ENCODE measurements at places on chromosomes 3 and 15.

GRCh38 chr3:32148351-32148750 lies 41.9 kb downstream of the GPD1L start:
- DNase-seq = no peak

DNA sequence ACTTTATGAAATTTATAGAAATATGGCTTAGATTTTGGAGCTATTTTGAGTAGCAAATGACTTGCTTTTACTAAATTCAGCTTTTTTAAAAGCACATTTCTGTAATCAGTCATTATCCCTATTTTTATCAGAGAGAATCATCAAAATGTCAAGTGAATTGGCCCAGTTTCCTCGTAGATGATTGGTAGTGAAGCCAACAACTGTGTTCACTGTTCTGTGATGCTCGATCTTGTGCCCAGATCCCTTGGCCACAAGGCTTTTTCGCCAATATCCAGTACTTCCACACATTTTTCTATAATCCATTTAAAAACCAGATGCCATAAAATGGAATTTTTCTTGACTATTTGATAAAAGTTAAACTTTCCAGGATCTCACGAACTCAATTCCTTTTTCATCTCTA lies 336.5 kb downstream of the ZNF385D start:
- no peak for DNase-seq

GRCh38 chr3:74510261-74510818 lies 104.1 kb downstream of the CNTN3 start:
- DNase-seq = no peak

DNA sequence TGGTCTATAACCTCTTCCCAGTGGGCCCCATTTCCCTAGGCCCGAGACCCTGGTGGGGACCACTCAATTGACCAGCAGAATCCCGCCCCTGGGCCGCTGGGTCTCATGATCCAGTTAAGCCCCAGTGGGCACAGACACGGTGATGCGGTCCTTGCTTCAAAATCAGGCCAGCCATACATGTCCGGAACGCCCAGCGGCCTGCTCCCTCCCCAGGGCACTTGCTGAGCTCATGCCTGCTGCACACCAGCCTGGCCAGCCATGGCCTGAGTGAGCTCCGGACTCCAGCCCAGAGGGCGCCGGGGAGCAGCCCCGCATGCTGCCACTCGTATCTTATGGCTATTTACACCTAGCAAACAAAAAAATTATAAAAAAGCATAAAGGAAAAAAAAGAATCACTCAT lies 34.4 kb upstream of the IQSEC1 start:
- no peak for DNase-seq

- DNase-seq = peak; percentile 65
These were observed 73.1 kb upstream of the FBN1 start for GRCh38 chr15:48718646-48719045.

GRCh38 chr3:148131990-148132638 lies 565.6 kb upstream of the AGTR1 start:
- DNase-seq = no peak

DNA sequence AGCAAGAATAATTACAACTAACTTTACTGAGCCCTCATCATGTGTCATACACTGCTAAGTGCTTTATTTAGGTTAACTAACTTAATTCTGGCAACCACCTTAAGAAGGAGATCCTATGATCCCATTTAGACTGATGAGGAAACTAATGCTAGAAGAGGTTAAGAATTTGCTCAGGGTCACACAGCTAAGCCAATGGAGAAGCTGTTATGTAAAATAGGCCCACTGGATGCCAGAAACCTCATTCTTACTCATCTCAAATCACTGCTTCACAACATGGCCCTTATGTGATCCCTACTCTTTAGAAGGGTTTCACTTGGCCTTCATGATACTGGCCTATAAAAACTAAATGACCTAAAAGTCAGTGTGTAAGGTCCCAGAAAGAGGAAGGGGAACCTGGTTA lies 41.2 kb downstream of the IMPG2 start:
- no peak for DNase-seq

DNA sequence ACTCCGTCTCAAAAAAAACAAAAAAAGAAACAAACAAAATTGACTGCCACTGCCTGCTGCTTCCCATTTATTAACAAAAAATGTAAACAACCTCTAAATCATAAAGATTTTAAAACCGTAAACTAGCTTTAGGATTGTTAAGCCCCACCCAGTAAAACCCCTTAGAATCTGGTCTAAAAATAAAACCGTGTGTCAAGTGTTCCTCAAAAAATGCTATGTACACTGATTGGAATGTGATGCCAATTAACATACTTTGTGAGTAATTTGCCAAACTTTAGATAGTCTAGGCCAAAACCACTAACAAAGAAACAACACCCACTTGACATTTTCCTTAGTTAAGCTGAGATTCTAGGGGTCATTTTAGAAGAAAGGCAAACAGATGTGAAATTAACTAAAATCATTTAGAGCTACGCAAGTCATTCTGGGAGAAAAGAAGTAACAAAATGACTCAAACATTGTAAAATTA lies 5.3 kb downstream of the RAF1 start:
- no peak for DNase-seq

DNA sequence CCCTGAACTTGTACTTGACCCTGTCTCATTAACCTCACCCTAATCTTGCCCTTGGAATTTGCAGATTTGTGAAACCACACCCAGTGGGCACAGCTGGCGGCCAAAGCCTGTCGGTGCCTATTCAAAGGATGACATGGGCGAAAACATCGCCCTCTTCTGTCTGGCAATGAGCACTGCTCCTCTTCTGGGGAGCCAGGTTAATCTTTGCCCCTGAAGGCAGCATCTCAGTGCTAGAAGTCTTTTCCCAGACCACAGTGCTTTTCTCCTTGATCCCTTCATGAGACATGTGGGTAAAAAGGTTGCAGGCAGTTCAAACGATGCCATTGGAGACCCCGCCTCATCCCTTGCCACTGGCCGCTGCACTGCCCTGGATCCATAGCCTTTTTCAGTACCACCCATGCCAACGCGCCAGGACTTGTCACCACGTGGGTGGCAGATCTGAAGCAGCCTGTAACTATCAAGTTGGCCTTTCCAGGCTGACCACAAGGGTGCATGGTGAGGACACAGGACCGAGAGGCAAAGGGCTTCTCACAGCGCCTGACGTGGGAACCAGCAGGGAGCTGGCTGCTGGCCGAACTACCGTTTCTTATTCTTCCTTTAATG lies 6.5 kb upstream of the DNASE1L3 start:
- DNase-seq = peak; percentile 89

DNA sequence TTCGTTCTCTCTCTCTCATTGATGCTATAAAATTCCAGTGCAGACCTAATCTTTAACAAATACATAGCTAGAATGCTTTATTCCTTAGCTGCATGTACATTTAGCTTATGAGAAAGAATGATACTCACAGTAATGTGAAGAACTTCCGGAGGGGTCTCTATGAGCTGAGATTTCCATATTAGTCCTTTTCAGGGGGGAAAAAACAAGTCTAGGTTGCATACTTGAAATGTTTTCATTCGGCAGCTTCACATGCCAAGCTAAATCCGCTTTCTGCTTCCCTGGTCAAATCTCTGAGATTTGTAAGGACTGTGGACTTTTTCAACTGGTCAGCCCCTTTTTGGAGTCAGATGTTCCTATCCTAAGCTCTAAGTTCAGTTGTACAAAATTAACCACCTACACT lies 111.5 kb upstream of the COL8A1 start:
- DNase-seq = no peak

Measured in right atrium auricular region (tissue), 2 donors.